ENCODE measurements at places on chromosomes 1 and 21. TPM values are rescaled to one million over a fixed set of nuclear protein-coding genes. Genes with fewer than 3 reads are reported as not detected.

The GBP7 gene
- total RNA-seq = not detected

The DNASE2B gene
- 8.2 TPM for total RNA-seq

DNA sequence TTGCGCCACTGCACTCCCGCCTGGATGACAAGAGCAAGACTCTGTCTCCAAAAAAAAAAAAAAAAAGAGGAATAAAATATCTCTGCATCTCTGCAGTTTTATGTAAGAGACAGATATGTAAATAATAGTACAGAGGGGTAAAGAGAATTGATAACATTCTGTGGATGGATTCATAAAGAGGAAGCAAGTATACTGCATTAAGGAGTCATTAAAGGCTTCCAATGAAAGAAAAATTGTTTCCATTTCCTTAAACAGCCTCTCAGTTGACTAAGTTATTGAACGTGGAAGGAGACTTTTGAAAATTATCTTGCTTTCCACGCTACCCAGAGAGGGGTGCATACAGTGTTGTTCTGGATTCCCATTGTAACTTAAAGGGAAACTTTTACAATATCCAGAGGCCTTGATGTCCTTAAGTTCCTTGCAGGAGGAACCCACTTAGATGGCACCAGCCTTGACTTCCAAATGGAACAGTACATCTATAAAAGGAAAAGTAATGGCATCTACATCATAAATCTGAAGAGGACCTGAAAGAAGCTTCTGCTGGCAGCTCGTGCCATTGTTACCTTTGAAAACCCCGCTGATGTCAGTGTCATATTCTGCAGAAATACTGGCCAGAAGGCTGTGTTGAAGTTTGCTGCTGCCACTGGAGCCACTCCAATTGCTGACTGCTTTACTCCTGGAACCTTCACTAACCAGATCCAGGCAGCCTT, 13.8 kb downstream of the CEP350 start:
- no peak for DNase-seq

The KRTAP27-1 gene
- total RNA-seq = not detected

The SCAF4 gene
- total RNA-seq = 9.0 TPM

GRCh38 chr1:38657207-38657840, 202.2 kb downstream of the RRAGC start:
- DNase-seq = no peak

GRCh38 chr1:76066394-76066793, 8.2 kb upstream of the ST6GALNAC3 start:
- DNase-seq = no peak

- no peak for DNase-seq
These were observed 6.1 kb upstream of the AIRE start for GRCh38 chr21:44279354-44280260.

GRCh38 chr1:88441022-88441421, 243.1 kb upstream of the PKN2 start:
- no peak for DNase-seq

The AMY1A gene
- total RNA-seq = not detected

- peak; percentile 21 for DNase-seq
These were observed 36.1 kb downstream of the PEX14 start for GRCh38 chr1:10510520-10511493.

- no peak for DNase-seq
These were observed 61.4 kb downstream of the TMEM200B start for GRCh38 chr1:29062157-29062942.

The ST3GAL3 gene
- 34.3 TPM for total RNA-seq

The PCP4 gene
- not detected for total RNA-seq

GRCh38 chr1:67133177-67133576, 1.6 kb downstream of the C1orf141 start:
- no peak for DNase-seq

GRCh38 chr1:40162753-40163441, 1.7 kb downstream of the RLF start:
- no peak for DNase-seq

DNA sequence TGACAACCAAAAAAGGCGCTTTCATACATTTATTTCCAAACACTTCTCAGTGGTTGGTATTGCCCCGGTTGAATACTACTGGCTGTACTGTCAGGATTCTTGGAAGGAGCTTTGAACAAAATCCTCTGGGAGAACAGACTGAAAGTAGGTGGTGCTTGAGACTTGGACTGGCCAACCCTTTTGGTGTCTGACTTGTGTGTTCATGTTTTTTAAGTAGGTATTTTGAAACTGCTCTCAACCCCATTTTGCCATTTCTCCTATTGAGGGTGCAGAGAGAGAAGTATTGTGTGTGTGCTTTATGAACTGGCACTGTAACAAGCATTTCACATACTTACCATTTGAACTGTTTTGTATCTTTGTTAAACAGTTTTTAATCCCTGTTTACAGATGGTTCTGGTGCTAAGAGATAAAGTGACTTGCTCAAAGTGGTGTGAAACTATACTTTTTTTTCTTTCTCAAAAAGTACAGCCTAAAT, 21.2 kb downstream of the ARID1A start:
- no peak for DNase-seq

DNA sequence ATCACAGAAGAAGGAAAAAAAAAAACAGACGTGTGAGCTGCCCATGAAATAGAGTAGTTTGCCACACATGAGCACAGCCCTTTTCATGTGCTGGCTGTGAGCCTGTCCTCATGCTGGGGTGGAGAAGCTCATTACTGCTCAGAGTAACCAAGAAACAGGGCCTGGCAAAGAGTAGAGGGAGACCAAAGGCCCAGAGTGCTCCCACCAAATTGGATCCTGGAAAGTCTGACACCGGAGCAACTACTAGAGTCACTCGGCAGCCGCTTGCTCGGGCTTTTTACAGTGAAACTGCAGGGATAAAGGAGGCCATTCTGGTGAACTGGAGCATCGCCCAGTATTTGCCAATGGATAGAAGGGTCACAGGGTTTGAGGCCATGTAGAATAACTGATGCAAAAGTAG, 64.4 kb upstream of the BARHL2 start:
- DNase-seq = no peak

- no peak for DNase-seq
These were observed 647.5 kb downstream of the SMYD3 start for GRCh38 chr1:245859493-245860114.

The AGPAT3 gene
- total RNA-seq = 44.2 TPM

The AMY1B gene
- total RNA-seq = not detected

DNA sequence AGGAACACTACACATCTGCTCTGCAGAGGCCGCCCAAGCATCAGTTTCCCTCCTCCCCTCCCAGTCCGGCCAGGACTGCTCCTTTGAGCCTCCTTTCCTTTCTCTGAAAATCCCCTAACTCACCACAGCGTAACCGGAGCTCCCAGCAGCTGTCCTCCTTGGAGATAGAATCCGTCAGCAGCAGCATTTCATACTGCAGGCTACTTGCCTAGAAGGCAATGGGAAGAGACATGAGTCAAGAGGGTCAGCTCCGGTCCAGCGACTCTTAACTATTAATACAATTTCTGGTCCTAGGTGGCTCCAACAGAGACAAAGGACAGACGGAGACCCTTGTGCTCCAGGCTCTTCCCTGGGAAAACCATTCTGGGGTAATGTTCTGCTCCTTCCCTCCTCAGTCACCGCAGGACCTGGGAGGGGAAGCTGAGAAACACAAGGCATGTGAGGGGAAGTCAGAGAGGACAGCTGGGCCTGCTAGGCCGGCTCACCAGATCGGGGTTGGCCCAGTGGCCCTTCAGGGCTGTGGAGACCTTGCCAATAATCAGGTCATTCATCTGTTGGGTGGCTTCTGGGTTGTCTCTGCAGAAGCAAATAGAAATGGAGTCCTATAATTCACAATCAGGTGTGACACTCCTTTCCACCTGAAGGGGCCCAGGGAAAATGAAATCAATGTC, 99.7 kb downstream of the UBR4 start:
- no peak for DNase-seq

DNA sequence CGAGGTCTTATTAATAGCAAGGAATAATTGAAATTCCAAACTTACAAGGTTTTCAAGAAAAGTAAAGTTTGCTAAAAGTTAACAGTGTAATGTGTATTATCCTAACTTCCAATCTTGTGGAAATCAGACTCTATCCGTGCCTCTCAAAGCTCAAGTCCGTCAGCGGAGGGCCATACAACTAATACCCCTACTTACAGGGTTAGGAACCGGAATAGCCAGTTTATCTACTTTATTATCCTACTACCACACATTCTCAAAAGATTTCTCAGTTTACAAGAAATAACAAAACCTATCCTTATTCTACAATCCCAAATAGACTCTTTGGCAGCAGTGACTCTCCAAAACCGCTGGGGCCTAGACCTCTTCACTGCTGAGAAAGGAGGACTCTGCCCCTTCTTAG, 457.8 kb downstream of the PTPRC start:
- DNase-seq = no peak

DNA sequence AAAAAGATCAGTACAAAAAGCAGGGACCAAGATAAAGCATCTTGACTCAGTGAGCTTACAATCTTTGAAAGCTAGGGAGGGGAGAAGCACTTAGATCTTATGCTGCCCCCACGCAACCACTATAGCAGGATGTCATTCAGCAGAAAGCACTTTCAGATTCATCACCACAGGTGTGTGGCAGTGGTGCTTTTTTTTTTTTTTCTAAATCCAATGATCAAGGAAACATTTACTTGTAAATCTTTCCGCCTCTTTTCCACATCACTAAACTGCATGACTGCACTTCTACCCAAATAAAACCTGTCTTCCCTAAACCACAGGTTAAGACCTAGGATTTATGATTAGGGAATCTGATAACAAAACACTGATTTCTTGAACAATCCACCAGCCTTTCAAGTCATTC, 154.8 kb downstream of the SLC45A1 start:
- DNase-seq = no peak

DNA sequence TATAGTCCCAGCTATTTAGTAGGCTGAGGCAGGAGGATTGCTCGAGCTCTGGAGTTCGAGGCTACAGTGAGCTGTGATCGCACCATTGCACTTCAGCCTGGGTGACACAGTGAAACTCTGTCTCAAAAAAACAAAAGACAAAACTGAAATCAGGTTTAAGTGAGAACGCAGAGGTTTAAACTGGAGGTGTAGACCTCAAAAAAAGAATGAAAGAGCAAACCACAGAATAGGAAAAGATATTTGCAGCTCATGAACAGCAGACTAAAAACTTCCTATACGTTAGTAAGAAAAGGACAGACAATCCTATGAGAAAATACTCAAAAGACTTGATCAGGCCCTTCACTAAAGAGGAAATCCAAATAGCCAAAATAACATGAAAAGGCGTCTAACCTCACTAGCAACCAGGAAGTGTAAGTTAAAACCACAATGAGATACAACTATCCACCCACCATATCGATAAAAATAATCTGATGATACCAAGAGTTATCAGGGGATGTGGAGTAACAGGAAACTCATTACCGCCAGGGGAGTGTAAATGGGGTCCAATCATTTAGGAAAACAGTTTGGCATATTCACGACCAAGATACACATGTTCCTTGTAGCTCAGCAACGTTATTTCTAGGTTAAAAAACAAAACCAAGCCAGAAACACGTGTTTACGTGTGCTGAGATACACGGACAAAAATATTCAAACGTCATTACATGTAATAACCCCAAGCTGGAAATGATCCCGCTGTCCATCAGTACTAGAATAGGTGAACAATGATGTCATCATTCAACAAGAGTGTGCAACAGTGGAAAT, 9.8 kb downstream of the TNFRSF9 start:
- DNase-seq = no peak

DNA sequence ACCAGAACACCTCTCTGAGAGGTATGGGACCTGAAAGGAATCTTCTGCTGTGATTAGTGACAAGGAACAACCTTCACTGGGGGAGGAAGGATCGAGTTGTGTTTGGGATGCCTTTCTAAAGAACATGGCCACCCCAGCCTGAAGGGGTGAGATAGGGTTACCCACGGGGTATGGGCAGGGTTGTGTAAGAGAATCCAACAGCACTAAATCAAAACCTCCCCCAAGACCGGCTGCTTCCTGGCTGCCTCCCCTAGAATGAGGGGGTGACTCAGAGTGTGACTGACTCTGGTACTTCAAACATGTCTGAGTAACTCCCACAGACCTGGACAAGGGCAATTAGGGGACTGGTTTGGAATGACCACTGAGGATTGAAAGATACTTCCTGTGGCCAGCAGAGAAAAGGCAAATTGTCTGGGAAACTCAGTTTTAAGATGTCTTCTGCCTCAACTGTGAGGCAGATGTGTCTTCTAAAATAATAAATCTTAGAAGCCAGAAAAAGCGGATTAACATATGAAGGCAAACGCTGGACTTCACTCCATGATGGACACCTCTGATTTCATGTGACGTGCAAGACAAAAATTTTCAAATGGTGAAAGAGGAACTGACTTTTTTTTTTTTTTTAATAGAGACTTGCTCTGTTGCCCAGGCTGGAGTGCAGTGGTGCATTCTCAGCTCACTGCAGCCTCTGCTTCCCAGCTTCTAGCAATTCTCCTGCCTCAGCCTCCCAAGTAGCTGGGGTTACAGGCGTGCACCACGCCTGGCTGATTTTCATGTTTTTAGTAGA, 6.7 kb upstream of the PTPN14 start:
- no peak for DNase-seq

The SPRR3 gene
- not detected for total RNA-seq

DNA sequence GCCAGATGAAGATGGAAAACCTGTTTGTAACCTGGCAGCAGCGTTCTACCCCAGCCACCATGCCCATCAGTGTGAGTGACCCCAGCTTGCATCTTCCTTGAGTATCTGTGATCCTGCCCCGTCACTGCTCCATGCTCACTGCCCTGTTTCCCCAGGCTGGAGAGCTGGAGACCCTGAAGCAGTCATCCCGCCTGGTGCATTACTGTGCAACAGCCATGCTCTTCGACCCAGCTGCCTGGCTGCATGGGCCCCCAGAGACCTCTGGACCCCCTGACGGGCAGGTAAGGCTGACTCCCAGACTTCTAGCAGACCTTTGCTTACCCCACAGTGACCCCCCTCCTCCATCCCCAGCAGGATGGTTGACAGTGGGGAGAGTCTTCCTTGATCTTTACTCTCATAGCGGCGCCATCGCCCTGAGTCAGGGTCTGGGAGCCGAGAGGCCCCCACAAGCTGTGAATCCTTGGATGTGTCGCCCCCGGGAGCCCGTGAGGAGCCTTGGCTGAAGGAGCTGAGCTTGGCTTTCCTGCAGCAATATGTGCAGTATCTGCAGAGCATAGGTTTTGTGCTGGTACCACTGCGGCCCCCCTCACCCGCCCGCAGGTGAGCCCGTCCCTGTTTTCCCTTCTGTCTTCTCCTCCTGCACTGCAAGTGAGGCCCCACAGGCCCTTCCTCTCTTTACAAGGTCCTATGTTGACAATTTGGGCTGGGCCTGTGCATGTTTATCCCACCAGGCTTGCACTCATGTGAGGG, 10.4 kb downstream of the HYI start:
- DNase-seq = no peak

GRCh38 chr1:165543532-165544438, at the start of gene LRRC52:
TSS of gene LRRC52 (plus strand) at chr1:165544000. CDS start at chr1:165544297, 297 bp downstream.
- DNase-seq = peak; percentile 72

All from gastrocnemius medialis (tissue), 4 donors.